Occipital lobe (tissue), 3 donors: ENCODE measurements at places on chromosomes 4 and X.

- no peak for DNase-seq
Measured at GRCh38 chrX:129872524-129872923, 28.8 kb upstream of the ZDHHC9 start.

- DNase-seq = no peak
Measured at GRCh38 chr4:120683897-120684540, 238.5 kb downstream of the PRDM5 start.

DNA sequence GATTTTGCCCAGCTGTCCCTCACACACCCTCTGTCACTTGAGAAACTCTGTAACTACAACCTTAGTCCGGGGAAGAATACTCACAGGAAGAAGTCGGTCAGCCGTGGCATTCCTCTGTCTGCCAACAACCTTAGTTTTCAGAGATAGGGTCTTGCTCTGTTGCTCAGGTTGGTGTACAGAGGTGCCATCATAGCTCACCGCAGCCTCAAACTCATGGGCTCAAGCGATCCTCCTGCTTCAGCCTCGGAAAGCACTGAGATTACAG is 12.2 kb upstream of the SPCS3 start:
- no peak for DNase-seq

- no peak for DNase-seq
Measured at GRCh38 chrX:154117566-154117965, 20.0 kb upstream of the MECP2 start.

DNA sequence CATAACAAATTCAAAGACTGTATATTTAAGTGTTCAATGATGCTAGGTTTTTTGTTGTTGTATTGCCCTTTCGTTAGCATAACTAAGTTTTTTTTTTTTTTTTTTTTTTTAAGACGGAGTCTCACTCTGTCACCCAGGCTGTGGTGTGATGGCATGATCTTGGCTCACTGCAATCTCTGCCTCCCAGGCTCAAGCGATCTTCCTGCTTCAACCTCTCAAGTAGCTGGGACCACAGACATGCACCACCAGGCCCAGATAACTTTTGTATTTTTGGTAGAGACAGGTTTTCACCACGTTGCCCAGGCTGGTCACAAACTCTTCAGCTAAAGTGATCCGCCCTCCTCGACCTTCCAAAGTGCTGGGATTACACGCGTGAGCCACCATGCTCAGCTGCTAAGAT is 7.0 kb downstream of the SH3BGRL start:
- DNase-seq = no peak
